AG10803 (cell line): ENCODE measurements at places on chromosomes 2 and 18.

DNA sequence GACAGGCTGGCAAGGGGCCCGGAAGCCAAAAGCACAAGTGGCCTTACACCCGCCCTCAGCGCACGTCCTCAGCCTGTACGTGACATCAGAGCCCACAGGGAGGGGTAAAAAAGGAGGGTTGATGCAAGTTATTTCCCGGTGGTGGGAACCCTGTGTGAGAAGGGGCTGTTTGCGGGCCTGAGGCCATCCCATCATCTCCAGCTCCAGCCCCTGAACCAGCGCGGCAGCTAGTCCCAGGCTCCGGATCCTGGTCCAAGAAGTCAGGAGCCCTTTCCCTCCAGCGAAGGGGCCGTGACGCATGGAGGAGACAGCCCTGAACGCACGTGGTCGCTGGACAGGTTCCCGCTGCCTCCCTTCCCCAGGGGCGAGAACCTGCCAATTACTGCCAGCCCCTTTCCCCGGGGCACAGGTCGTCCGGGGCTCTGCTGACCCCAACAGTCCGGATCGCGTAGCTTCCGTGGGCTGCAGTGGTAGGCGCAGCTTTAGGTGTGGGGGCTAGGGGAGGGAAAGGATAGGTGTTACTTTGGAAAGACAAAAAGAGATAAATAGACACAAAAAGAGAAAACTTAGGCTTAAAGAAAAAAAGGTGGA lies 1.3 kb upstream of the LRP2 start:
- no peak for DNase-seq

DNA sequence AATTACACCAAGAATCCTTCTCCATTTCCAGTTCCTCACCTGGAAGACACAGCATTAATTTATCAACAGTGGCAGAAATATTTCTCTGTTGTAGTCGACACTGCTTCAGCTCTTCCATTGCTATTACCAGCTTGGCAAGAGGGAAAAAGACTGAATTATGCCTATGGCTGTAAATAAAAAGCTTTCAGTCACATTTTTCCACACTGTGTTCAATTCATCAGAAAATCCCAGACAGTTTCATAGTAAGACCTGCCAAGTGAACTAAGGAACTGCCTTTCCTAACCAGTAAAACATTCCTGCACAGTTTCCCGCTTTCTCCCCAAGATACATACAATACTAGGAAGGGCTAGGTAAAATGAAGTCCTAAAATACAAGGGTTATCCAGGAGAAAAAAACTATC lies 94.7 kb downstream of the EXOC6B start:
- DNase-seq, result no peak

DNA sequence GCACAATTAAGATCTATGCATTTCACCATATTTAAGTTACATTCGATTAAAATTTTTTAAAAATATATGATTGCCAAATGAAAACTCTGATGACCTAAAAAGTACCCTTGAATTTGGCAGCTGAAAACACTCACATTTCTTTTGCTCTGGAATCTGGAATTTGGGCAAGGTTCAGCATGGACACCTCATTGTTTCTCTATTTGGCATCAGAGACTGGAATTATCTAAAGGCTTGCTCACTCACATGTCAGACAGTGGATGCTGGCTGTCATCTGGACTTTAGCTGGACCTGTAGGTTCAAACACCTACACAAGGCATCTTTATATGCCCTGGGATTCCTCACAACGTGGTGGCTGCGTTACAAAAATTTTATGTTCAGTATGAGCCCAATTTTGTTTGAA lies 16.1 kb downstream of the MBOAT2 start:
- peak; percentile 77 for DNase-seq

GRCh38 chr2:114821055-114821454 lies 378.6 kb downstream of the DPP10 start:
- no peak for DNase-seq

DNA sequence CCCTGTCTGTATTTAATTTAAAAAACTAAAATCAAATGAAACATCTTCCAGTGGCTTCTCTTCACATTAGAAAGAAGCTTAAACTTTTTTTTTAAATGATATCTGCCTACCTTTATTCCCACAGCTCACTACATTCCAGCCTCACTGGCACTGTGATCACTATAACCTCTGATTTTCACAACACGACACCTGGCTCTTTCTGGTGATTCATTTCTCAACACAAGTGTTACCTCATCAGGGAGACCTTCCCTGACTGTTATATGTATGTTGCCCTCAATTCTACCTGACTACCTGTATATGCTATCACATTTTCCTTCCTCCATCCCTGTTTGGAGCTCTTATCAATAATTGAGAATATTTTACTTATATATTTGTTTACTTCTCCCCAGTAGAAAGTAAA lies 76.6 kb downstream of the BAZ2B start:
- no peak for DNase-seq

DNA sequence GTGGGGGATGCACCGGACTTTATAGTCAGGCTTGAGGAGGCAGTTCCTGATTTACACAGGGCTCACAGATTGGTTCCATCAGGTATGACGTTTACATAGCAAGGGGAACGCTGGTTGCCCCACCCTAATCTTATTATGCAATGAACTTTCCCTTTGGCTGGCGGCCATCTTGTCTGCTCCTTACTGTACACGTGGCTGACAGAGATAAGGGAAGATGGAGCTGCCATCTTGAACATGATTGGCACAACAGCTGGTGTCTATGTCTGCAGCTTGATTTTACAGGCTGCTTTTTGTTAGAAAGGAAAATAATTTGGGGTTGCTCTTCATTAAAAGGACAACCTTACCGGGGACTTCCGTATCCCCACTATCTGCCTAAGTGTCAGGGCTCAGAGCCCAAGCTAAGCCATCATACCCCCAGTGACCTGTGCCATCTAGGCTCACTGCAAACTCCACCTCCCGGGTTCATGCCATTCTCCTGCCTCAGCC lies 33.5 kb upstream of the ATG16L1 start:
- DNase-seq, result no peak

DNA sequence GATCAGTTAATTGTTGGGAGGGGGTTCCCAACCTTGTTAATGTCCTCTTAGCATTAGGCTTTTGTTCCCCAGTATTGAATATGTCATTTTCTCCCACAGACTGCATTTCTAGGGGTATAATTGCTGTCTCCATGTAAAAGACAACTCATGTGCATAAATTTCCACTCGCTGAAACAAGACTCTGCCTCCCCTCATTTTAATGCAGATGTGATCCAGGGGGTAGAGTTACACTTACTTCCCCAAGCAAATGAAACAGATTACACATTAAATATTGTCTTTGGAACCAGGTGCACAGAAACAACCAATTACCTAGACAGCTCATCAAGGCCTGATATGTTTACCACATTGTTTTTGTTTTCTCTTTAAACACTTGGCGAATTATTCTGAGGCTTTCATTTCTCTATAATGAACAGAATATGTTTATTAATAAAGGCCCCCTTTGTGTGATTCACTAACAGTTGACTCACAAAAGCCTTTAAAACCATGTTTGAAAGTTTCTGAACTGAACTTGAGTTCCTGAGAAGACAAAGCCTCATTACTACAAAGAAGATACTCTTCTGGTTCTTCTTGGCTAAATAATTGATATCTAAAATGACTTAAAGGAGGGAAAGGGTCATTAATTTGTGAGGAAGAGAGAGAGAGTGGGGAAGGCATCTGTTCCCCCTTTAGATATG lies 15.0 kb upstream of the ACVR1 start:
- DNase-seq, result no peak

- DNase-seq, result peak; percentile 58
These were observed 153.4 kb downstream of the GPD2 start for GRCh38 chr2:156589381-156590079.

- no peak for DNase-seq
These were observed 163.0 kb downstream of the DDX1 start for GRCh38 chr2:15754703-15755099.

DNA sequence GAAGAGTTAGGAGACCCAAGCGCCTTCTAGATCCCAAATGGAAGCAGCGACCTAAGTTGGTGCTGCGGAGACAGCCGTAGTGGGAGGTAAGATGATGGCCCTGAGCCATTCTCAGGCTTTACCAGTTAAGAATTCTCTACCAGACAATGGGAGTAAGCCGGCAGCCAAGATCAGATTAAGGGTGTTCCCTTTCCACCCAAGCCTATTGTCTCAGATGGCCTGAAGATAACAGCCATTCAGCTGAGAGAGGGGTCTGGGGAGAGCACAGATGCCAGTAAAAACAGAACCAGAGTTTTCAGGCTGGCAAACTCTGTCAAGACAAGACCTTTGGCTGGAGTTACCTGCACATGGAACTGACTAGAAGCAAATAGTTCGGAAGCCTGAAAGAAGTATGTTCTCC lies 191.7 kb upstream of the HAAO start:
- DNase-seq, result no peak

GRCh38 chr2:220891405-220891804 lies 680.7 kb downstream of the EPHA4 start:
- peak; percentile 46 for DNase-seq

DNA sequence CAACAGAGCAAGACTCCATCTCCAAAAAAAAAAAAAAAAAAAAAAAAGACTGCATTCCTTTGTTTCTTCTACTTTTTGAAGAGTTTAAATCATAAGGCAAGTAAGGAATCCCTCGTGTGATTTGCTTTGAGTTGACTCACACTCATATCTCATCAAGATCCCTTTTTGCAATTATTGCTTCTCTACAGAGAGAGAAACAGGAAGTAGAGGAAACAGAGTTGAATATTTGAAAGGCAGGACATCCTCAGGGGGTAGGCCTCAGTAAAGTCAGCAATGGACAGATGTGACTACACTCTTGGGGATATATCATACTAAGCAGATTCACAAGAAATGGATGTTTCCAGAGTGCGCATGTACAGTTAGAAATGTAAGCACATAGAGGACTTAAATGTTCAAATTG lies 11.2 kb upstream of the EFR3B start:
- peak; percentile 25 for DNase-seq

- no peak for DNase-seq
These were observed 133.7 kb downstream of the SMAD7 start for GRCh38 chr18:48817021-48817461.

GRCh38 chr2:151271824-151272223 lies 10.2 kb upstream of the RBM43 start:
- DNase-seq, result no peak

GRCh38 chr2:108604196-108604595 lies 69.9 kb downstream of the LIMS1 start:
- DNase-seq, result no peak

- DNase-seq, result peak; percentile 5
These were observed 5.1 kb downstream of the DGUOK start for GRCh38 chr2:73931531-73932500.

GRCh38 chr2:96898641-96899412 lies 28.9 kb upstream of the SEMA4C start:
- no peak for DNase-seq

DNA sequence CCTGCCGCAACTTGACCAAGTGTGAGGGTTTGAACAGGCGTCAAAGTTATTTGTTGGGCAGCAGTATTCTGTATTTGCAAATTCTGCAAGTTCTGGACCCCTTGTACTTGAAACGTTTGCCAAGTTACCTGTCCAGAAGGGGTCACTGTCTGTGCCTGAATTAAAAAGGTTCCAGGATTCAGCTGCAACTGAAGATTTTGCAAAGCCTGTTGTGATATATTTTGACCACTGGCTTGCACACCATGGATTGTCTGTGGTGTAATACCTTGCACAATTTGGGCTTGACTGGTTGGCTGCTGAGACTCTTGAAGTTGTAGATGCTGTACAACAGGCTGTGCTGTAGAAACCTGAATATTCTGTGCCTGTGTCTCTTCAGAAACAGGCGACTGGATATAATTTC lies 10.2 kb downstream of the SP3 start:
- DNase-seq, result no peak

GRCh38 chr2:217551252-217551899 lies 451.4 kb downstream of the TNS1 start:
- peak; percentile 91 for DNase-seq

- no peak for DNase-seq
These were observed 46.6 kb upstream of the RHOB start for GRCh38 chr2:20400306-20400705.

- DNase-seq, result peak; percentile 85
These were observed 10.5 kb downstream of the CCDC93 start for GRCh38 chr2:118003396-118003824.

GRCh38 chr2:102620332-102620731 lies 979 bp downstream of the SLC9A2 start:
- DNase-seq, result no peak

- DNase-seq, result no peak
These were observed 38.4 kb downstream of the LBH start for GRCh38 chr2:30269771-30270145.

GRCh38 chr2:172085460-172086159 lies at the start of gene DLX1:
Gene DLX1 (plus strand): TSS chr2:172085507. CDS start chr2:172085678, 171 bp downstream.
- DNase-seq, result no peak

GRCh38 chr2:69385443-69386151 lies 1.4 kb downstream of the GFPT1 start:
- peak; percentile 78 for DNase-seq

DNA sequence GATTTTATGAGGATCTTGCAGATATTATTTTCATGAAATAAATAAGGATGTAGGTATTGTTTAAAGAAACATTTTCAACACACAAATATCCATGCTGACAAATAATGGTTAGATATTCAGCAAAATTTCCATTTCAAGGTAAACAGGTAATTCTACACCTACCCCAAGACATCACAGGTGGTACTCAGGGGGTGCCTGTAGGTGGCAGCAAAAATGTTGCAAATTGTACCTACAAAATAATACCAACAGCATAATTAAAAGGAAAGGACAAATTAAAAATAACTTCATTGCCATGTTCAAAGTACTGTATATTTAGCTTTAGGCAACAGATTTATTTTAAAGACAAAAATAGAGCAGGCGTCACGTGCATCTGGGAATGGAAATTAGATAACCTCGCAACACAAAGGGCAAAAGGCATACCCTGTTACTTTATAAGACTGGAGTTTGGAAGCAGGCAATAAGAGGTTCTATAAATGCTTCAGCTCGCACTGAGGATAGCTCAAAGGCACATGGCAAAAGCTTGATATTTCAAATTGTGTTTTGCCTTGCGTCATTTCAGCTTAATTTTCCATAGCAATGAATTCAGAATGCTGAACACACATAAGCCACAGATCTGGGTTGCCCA lies 630.5 kb downstream of the TDRD15 start:
- DNase-seq, result no peak

DNA sequence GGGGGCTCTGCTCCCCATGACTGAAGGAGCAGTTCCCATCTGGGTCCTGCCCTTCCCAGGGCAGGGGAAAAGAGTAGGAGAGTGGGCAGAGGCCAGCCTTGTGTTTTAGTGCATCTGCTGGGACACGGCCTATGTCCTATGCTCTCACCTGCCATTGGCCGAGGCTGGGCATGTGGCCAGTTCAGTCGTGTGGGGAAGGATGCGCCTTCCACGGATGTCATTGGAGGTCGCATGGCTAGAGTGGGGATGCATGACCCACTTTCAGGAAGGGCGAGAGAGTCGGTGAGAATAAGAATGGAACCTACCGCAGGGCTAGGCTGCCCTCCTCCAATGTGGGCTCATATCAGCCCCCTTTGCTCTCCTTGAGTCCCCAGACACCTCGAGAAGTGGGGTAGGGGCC lies 70.9 kb upstream of the HAAO start:
- DNase-seq, result no peak

DNA sequence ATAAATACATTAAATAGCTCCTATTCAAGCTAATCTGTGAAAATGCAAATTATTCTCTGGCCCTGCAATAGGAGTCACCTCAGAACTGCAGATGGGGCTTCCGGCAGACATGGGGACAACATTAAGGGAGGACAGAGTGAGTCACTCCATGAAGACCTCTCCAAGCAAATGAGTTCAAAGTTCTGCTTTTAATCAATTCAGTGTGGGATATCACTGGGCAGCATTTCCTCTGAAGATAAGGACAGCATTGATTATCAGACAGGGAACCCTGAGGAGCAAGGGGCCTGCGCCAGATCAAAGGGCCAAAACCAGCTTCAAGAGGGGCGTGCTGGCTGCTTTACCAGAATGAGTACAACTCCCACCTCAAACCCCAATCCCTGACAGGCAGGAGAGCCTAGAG lies 356.9 kb upstream of the KLHL29 start:
- DNase-seq, result no peak

GRCh38 chr2:120995152-120995551 lies 259.5 kb downstream of the GLI2 start:
- no peak for DNase-seq
